Stimulated activated CD4-positive, alpha-beta T cell treated with anti-CD3 and anti-CD28 coated beads, Interleukin-4, amount 100 ng/mL, for 4 hours (primary cell): ENCODE measurements at places on chromosomes 3 and 15.

- no peak for DNase-seq
These were observed 760.2 kb downstream of the GRM7 start for GRCh38 chr3:7621046-7621630.

DNA sequence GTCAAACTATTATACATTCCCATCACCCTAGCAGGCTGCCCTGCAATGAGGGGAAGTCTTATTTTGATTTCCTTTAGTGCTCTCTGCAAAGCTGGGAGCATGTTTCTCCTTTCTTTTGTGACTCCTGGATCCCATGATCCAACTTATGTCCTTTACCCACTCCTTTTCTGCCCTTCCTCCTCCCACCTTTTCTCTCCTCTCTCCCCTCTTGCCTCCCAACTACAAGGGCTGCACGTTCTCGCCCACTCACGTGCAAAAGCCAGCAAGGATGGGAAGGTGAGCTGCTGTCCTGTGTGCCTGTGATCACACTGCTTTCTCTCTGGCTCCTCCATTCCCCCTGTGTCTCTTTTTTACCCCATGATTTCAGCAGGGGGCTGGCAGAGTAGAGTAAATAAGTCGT is 6.1 kb downstream of the VIPR1 start:
- DNase-seq = no peak

DNA sequence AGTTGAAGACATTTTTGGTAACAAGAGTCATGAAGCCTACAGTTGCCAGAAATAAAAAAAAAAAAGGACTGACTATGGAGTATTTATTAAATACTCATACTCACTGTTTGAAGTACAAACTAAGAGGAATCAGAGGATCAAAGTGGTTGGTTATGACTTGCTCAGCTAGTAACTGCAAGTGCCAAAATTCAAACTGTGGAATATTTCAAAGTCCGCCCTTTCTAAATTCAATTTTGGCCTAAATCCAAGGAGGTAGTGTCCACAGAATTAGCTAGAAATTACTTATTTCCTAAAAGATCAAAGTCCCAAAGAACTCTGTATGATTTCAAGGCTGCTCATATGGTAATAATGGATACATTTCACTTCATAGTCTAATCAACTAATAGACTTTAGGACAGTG is 274.5 kb downstream of the ZBTB20 start:
- no peak for DNase-seq

GRCh38 chr3:183698756-183699155 is 1.2 kb downstream of the YEATS2 start:
- no peak for DNase-seq

- DNase-seq = no peak
These were observed 104.3 kb downstream of the MEX3B start for GRCh38 chr15:81941479-81941878.

DNA sequence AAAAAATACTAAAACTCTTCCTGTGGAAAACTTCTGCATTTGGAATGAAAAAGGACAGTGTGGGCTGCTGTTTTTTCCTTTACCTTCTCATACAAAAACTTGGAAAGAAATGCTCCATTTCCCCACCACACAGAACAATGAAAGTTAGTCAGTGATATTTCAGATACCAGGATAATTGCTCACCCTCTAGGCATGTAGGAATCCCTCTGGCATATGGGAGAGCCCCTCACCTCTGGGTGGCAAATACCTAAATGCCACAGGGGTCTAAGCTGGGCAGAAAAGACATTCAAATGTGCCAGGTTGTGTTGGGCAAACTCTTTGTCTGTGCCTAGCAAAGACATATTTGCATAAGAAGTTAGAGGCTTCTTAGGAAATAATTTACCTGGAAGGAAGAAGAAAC is 560.3 kb upstream of the NR2F2 start:
- DNase-seq = no peak

DNA sequence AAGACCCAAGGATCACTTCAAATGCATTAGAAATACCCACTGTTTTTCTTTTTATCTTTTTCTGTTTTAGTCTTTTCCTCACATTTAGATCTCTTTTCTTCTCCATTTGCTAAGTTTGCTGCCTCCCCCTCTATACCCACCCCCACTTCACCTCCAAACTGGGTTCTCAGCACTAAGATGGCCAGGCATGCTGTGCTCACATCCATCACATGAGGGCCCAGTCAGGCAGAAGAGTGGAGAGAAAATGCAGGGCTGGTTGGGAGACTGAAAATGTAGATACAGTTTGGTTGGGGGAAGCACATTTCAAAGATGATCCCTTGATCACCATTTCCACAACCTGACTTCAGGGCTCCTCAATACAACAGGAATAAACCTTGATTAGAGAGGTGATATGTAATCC is 8.7 kb downstream of the GAP43 start:
- DNase-seq = no peak

DNA sequence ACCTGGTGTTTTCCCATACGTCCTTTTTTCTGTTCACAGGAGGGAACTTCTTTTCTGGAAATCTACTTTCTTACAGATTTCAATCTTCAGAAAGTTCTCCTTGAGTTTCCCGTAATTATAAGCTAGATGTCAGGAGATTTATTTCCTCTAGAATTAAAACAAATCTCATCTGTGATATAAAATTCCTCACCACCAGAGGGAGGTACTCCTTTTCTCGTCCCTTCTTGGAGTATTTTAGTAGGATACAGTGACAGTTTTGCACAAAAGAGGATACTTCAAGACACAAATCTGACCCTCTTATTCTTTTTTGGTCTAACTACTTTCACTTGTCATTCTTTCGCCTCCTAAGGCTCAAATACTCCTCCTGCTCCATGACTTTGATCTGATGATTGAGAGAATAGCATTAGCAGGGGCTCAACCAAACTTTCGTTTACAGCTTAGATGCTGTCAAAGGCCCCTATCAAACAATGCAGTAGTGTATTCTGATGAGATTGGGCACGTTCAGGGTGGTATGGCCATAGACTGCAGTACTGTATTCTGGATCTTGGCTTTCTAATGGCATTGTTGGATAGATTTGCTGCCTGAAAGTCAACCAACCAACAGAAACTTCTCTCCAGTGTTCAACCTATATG is 38.0 kb downstream of the TMEM41A start:
- DNase-seq = no peak

- DNase-seq = no peak
These were observed 37.2 kb downstream of the CMSS1 start for GRCh38 chr3:99854756-99855298.

DNA sequence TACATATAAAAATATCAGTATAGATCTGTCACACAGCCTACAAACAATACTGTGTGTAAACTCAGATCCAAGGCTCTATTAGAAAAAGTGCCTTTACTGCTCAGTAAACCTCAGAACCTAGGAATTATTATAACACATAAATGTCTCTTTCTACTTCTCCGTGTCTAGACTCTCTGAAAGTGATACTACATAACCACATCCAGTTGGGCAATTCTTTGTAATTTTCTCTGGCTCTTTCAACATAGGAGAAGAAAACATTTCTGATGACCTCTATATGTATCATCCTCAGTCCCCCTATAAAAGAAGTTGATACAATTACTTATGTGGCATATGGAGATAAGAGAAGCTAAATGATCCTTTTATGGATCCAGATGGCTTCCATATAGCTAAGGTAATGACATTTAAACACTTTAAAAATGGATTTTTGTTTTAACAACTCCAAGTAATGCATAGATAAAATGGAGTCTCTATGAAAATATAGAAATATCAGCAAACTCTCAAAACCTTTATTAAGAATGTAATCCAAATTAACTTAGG is 104.5 kb downstream of the LSAMP start:
- DNase-seq = no peak

GRCh38 chr3:176633511-176633910 is 563.8 kb downstream of the TBL1XR1 start:
- DNase-seq = no peak

DNA sequence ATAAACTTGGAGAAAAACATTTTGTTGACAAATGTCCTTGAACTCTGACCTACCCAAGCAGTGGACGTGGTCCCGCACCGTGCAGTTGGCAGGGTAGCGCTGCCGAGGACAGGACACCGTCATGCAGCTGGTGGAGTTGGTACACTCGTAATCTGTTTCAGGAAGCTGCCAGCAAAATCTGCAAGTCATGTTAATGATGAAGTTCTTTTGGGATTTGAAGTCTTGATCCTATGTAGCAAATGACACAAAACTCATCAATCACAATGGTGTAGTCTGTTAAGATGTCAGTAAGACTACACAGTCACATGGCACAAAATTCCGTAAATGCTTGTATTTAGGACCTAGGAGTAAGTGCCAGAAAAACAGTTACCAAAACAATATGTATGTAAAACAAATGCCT is 5.5 kb downstream of the TM2D3 start:
- DNase-seq = no peak

DNA sequence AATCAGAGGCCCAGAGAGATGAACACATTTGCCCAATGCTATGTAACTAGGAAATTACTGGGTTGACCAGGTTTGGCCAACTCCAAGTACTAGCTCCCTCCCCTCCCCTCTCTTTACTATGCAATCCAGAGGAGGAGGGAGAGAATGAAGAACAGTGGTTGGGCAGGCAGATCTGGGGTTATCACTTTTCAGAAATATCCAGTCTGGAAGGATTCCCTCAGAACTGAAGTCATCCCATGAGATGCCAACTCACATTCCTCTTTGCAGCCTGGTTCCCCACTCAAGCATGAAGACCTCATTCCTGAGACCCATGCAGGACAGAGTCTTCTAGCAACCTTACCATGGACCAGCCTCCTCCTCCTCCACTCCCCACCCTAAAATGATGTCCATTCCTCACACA is 201.1 kb downstream of the TLE3 start:
- no peak for DNase-seq

GRCh38 chr15:65862682-65863081 is 6.6 kb upstream of the RAB11A start:
- DNase-seq = peak; percentile 64

- DNase-seq = no peak
These were observed 211.0 kb downstream of the GBE1 start for GRCh38 chr3:81550415-81550814.

- no peak for DNase-seq
These were observed 516.7 kb downstream of the NTRK3 start for GRCh38 chr15:87739866-87740265.

DNA sequence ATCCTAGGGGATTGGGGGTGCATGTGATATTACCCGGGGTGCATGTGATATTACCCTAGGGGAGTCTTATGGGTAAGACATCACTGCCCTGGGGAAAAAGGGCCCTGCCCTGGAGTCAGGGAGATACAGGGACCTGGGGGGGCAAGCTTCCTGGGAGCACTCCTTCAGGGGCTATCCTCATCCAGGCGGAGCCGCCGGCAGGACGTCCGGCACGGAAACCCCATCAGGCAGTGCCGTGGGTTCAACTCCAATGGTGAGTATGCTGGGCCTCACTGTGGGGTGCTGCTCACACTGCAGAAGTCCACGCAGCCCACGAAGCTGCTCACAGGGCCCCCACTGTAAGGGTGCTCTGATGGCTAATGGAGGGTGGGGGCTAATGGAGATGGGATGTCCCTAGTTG is 5.3 kb upstream of the GNAT1 start:
- no peak for DNase-seq

DNA sequence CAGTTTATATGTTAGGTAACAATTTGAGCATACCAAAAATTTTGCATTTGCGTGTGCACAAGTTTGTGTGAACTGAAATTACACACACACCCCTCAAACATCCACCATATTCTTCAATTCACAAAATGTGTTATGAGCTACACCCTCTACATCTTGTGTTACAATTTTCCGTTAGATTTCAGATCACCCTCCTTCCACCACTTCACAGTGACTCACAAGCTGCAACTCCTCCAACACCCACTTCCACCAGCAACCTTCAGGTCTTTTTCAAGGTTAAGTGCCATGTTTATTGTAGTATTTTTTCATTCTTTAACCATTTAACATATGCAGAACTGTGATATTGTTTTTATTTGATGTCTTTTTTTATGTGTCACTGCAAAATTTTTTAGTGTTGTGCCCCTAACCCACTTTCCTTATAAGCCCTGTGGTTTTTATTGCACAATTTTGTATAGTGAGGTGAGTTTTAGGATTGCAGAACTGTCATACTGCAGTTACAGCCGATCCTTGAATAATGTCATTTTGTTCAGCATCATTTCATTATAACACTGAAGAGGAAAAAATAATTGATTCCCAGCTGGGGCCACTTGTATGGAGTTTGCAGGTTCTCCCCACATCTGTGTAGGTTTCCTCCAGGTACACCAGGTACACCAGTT is 148.9 kb downstream of the PLCL2 start:
- no peak for DNase-seq

DNA sequence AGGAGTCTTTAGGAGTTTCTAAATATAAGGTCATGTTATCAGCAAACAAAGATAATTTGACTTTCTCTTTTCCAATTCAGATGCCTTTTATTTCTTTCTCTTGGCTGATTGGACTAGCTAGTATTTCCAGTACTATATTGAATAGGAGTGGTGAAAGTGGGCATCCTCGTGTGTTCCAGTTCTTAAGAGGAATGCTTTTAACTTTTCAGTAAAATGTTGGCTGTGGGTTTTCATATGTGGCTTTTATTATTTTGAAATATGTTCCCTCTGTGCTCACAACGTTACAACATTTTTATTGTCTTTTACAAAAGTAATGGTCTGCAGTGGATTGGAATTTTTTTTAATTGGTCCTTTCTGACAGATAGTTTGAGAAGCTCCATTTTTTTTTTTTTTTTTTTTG is 8.2 kb upstream of the ZNF280D start:
- no peak for DNase-seq

DNA sequence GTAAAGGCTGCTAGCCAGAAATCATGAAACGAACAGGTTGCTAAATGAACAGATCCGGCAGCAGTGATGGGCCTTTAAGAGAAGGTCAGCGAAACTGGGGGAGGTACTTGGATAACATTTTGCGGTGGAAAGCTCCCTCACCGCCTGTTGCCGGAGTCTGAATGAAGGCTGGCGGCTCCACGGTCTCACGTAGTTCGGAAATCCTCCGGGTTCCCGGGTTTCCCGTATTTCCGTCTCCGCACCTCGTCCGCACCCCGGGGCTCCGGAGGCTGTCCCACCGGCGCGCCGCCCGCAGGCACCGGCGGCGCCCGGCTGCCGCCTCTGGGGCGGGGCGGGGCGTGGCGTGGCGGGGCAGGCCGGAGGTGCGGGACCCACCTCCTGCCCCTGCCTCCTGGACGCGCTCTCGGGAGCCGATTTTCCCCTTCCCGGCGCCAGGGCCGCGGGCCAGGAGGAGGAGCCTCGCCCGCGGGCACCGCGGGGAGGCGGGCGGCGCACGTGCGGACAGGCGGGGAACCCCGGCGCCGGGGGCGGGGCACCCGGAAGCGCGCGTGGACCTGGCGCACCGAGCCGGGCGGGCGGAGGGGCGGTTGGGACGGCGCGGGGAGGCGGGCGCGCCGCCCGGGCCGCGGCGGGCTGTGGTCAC is at the start of gene ZDHHC23:
TSS of gene ZDHHC23 (plus strand) at position 642 of the 643 bp plus-strand sequence. CDS start 790 bp downstream, outside the sequence.
- DNase-seq = peak; percentile 65

- no peak for DNase-seq
These were observed 1.1 kb downstream of the ABHD14A start for GRCh38 chr3:51975852-51976549.

- DNase-seq = no peak
These were observed 104.2 kb downstream of the MEIS2 start for GRCh38 chr15:36996121-36996520.
